Smooth muscle cell of the pulmonary artery (primary cell): ENCODE measurements at places on chromosomes 2 and 18. TPM values are rescaled to one million over a fixed set of nuclear protein-coding genes. Genes with fewer than 3 reads are reported as not detected.

TUBA4B gene
- not detected in 2 replicates for total RNA-seq

VAMP5 gene
- 13.7 and 15.9 TPM in 2 replicates for total RNA-seq

PTPN2 gene
- 18.6 and 22.7 TPM in 2 replicates for total RNA-seq

ZSCAN30 gene
- total RNA-seq = 20.7 and 21.9 TPM in 2 replicates

ITM2C gene
- total RNA-seq = 61.0 and 96.2 TPM in 2 replicates

SUMO1 gene
- 52.6 and 89.5 TPM in 2 replicates for total RNA-seq

ARL4C gene
- 79.7 and 85.0 TPM in 2 replicates for total RNA-seq

PTH2R gene
- total RNA-seq = 0.07 and 0.17 TPM in 2 replicates

CYP27C1 gene
- total RNA-seq = under 0.01 and 0.13 TPM in 2 replicates

BOLL gene
- total RNA-seq = not detected in 2 replicates

DPYSL5 gene
- total RNA-seq = not detected in 2 replicates
